ENCODE measurements at places on chromosomes 4 and X.

DNA sequence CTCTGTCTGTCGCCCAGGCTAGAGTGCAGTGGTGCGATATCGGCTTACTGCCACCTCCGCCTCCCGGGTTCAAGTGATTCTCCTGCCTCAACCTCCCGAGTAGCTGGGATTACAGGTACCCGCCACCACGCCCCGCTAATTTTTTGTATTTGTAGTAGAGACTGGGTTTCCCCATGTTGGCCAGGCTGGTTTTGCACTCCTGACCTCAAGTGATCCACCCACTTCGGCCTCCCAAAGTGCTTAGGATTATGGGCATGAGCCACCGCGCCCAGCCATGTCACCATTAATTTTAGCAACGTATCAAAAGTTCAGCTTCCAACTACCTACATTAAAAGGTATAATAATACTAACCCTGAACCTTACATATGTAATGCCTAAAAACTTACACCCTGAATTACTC lies 940 bp upstream of the UTP3 start:
- no peak for DNase-seq

DNA sequence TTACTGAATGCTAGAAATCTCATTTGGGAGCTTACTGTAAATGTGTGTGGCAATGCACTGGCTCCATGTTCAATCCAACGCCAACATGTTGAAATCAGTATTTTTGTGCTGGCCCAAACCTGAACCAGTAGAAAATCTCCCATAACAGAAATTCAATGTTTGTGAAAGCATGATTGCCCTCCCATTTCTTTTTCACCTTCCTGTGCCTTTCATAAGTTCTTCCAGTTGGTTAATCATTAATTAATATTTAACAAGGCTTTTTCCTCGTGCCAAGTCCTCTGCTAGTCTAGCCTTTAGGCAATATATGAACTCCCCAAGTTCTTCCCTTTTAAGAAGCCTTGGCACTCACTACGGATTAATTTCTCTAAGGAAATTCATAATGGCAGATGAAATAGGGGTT lies 1.3 kb upstream of the PLS3 start:
- no peak for DNase-seq

- DNase-seq: peak; percentile 31
These were observed 405 bp upstream of the HS3ST1 start for GRCh38 chr4:11428899-11429698.

DNA sequence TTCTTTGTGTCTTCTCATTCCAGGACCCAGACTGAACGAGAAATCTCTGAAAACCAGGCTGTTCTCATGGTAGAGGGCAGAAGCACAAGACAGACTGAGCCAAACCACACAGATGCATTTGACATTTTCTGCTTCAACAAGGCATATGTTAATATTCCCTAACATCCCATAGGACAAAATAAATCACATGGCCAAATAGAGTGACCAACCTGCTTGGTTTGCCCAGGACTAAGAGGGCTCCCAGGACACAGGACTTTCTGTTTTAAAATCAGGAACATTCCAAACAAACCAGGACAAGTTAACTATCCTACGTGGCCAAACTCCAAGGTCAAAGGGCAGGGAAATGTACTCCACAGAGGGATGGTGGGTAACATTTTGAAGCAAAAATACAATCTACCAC lies 11.7 kb downstream of the CTPS2 start:
- DNase-seq: no peak

DNA sequence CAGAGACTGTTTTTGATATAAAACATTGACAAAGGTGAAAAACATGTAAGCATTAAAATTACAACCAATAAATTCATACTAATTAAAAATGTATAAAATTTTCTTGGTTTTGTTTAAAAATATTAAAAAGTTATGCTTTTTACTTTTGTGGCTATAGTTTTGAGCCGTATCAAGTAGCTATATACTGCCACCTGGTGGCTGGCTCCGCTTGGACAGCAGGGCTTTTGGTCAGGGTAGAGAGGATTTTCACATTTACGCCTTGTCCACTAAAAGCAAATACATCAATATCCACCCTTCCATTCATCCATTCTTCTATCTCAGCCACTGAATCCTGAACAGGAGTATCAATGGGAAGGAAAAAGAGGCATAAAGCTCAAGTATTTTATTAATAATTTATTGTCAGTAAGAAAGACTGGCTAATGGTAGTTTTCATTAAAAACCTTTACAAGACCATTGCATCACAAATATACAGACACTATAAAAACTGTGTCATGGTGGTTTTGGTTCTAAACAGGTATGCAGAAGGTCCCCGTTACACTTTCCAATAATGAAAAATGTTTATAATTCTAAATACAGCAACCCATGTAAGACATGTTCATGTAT lies 32.1 kb upstream of the MTNR1A start:
- peak; percentile 64 for DNase-seq

GRCh38 chr4:39446842-39447573 lies 11.7 kb downstream of the RPL9 start:
- peak; percentile 51 for DNase-seq

DNA sequence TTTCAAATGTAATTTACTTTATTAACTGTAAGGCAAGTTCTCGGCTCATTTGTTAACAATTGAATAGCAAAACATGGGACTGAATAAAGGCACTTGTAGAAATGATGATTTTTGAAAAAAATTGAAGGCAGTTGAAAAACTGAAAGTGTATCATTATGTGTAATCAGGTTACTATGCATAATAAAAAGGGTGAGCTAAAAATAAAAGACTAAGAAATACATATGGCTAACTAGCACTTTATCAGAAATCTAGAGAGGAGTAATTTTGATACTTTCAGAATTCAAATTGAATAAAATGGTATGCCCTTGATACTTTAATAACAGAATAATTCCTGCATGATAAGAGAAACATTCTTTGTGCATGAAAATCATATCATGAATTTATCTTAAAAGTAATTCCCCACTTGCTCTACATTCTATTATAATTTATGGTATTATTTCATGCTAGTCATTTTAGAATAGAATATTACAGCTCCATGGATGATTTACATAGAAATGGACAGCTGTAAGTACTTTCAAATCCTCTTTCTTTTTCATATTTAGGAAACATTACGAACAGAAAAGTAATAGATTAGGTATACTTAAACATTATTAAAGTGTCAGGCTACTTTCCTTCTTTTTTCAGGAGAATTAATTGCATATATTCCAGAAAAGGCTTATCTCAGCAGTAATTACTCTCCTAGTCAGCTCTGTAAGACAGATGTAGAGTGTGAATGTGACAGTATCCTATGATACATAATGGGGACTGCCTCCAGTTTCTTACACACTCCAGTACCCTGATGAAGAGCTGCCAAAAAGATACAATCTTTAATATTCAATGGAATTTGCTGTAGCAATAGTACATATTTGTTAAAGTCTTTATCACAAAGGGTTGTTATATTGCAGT lies 697.3 kb downstream of the CCSER1 start:
- DNase-seq: no peak

GRCh38 chr4:142404191-142404611 lies 441.9 kb downstream of the INPP4B start:
- no peak for DNase-seq

DNA sequence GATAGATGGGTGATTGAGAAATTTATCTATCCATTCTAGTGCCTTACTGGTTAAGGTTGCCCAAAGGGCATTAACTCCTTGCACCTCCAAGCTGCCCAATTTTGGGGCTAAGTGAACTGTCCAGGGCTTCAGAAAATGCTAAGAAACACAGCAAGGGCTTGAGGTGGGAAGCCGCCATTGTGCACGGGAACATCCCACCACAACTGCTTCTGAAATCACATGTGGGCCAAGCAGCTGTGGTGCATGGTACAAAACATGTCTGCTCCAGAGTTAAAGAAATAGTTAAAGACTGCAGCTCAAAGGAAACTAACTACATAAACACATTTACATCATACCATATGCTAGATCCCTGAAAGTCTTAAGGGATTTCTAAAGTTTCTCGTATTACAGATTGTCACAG lies 144.3 kb upstream of the NDST3 start:
- DNase-seq: no peak

DNA sequence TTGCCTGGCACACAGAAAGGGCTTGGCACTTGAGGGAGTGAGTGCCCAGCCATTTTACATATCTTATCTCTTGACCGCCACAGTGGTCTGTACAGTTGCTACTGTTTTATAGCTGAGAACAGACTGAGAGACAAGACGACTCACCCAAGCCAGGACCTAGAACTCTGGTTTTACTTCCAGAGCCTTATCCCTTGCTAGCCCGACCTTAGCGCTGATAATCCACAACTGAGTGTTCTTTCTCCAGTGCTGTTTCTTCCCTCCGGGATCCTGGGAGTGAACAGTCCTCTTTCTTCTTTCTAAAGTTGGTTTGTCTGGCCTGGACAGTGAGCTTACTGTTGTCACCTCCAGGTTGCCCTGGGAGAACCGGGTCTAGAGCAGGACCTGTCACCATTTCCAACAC lies 52.5 kb upstream of the TADA2B start:
- DNase-seq: no peak

DNA sequence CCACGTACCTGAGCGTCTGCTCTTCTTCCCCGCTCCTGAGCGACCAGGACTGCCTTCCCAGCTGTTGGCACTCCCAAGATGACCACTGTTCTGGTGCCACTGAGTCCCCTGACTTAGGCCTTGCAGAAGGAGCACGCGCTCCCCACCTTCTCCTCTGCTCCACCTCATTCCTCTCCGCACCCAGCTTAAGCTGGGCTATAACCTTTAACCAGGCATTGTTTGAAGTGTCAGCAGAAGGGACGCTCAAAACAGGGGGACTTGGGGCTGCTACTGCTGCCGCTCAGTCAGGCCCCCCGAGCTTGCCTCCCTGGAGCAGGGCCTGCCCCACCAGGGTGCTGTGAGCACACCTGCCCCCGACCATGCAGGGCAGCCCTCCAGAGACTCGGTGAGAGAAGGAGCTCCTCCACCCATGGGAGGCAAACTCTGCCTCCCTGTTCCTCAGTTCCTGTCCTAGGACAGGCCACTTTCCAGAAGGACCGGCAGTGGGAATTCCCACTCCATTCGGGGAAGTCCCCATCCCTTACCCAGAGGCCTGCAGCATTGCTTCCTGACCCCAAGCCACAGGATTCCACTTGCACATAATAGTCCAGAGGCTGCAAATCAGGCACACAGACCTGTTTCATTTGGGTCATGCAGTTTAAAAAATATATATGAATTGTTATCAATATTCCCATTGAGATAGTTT lies 99.7 kb upstream of the ENPP6 start:
- DNase-seq: no peak

- DNase-seq: no peak
These were observed 23.6 kb downstream of the SH3BP2 start for GRCh38 chr4:2816401-2816954.

DNA sequence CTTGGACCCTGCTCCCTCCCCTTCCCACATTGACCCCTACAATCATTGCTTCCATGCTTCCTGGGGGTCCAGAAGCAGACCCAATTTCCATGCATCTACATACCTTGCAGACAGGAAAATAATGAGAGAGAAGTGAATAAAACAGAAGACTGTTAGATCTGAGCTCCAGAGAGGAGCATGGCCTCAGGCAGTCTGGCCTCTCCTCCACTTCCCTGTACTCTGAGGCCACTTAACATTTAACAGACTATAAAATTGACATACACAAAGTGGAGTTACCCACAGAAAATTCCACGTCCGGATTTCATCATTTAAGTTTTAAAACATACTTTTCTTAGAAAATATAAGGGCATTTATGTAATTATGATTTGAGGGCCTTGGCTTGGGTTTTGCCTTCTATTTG lies 2.1 kb upstream of the PRSS12 start:
- DNase-seq: no peak

- DNase-seq: no peak
These were observed 3.3 kb downstream of the PCDH10 start for GRCh38 chr4:133152330-133152821.

GRCh38 chr4:171668403-171668802 lies 144.8 kb upstream of the GALNTL6 start:
- no peak for DNase-seq

- no peak for DNase-seq
These were observed 1.0 kb upstream of the CLDN22 start for GRCh38 chr4:183321079-183321478.

DNA sequence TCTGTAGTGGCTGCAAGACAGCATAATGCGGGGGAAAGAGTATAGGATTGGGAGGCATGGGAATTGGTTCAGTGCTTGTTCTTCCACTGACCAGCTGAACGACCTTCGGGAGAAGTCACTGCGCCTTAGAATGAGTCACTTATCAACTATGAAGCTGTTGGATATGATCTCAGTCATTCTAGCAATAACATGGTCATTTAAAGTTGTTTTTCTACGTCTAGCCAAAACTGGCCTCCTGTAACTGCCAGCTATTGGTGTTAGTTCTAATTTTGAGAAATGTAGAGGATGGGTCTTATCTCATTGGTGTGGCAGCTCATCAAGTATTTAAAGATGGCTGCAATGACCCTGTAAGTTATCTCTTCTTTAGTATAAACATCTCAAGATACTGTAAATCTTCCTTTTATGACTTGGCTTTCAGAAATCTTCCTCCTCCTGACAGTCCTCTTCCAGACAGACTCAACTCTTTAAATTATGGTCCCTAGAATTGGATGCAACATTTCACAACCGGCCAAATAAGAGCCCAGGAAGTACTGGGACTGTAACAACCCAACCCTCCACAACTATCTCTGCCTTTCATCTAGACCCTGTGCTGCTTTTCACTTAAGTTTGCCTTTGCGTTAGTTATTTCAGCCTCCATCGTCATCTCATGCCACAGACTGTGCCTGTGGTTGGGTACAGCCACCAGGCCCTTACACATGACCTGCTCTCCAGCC lies 243.3 kb downstream of the CBR4 start:
- no peak for DNase-seq

- DNase-seq: no peak
These were observed 40.3 kb downstream of the MAML3 start for GRCh38 chr4:140113653-140114052.

Data from CD4-positive, alpha-beta T cell (primary cell).